Activated CD4-positive, alpha-beta T cell treated with anti-CD3 and anti-CD28 coated beads, Interleukin-2, amount 50 U/mL, for 48 hours (primary cell): ENCODE measurements at places on chromosomes 11 and 22.

DNA sequence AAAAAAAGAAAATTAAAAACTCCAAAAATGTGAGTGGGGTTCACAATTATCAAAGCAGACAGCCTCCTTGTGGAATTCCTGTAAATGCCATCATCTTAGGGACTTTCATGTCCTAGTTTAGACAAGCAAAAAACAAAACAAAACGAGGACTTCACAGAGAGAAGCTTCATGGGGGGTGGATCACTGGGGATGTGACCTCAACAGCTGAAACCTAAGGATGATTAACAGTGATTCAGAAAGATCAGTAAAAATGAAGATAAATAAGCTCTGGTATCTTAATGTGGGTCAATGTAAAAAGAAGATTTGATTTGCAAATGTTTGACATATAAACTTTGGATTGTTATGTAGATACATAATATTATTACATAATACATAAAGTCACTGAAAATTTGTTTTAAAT lies 8.1 kb upstream of the OR10W1 start:
- DNase-seq, result no peak

DNA sequence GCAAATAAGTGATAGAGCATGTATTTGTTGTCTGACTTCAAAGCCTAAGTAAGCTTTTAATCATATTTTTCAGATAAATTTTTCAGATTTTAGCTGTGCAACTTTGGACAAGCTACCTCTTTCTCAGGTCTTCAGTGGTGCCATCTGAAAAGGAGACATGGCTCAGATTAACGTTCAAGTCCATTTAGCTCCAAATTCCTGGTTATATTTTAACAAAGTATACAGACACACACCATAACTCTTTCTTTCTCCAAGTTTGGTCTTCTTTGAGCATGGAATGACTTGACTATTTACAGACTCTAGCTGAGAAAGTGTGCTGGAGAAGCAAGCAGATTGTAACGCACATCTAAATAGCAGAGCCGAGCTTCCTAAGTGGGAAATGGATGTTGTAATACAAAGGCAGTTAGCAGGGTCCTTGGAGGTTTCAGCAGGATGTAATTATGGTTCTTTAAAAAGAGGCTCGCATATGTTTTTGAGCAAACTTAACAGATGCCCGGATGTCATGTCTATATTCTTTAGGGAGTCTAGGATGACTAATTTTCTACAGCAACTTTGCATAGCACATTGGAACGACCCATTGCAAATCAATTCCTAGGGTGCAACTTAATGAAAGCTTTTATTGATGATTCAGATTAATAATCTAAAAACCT lies 128.1 kb upstream of the E2F8 start:
- DNase-seq, result no peak

- DNase-seq, result no peak
Observed at GRCh38 chr11:50267851-50268250, 235.2 kb downstream of the OR4C45 start.

DNA sequence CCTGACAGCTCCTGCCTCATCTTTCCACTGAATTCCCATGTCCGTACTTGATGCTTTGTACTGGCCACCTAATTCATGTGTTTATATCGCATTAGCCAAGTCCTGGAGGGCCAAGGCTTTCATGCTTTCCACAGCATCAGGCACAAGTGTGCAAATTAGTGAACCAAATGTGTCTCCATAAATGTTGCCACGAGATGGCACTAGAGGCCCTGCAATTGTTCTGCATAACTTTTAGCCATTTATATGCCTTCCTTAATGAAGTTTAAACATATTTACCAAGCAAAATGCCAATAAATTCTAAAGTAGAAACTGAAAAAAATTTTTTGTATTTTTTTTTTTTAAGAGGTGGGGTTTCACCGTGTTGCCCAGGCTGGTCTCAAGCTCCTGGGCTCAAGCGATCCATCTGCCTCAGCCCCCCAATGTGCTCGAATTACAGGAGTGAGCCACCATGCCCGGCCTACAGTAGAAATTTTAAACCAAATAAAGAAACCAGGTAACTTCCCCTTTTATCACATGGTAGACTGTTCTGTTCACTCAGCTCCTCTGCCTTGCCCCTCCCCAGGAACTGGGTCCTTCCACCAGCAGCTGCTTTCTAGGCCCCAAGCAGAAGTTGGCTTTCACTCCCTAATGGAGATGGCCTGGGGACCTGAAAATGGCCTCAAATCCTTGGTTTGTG lies 20.8 kb upstream of the IL18BP start:
- DNase-seq, result peak; percentile 61

DNA sequence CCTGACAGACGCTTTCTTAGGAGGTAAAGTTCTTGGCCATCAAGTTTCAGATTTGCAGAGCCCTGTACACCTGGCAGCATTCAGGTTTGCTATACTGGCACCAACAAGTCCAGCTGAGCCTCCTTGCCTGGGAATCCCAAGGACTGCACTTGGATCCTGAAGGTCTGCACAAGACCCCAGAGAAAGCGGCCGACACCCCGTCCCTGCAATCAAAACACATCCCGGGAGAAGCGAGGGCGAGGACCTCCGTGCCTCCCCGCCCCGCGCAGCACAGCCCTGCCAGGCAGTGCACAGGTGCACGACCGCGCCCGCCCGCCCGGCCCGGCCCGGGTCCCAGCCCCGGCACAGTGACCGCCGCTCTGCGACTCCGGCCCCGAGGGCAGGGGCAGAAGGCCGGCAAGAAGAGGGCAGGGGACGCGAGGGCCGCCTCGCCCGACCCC lies 559 bp downstream of the MRTFA start:
- peak; percentile 20 for DNase-seq

DNA sequence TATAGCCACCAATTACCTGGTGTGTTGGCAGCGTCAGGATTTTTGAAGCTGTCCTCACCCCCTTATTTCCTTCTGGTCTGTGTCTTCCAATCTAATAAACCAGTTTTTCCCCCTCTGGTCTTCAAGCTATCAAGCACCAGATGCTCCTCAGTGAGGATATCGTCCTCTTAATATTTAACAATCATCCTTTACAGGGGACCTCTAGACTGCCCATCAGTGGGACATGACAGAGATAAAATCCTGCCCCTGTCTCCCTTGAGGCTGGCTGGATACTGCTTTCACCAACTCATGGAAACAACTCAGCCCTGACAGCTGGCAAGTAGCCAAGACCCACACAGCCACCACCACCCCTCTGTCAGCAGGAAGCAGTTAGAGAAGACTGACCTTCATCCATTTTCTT lies 421.0 kb upstream of the API5 start:
- no peak for DNase-seq

- DNase-seq, result no peak
Observed at GRCh38 chr11:134821422-134821821, 409.4 kb upstream of the B3GAT1 start.

- DNase-seq, result no peak
Observed at GRCh38 chr11:132671851-132672370, 860.4 kb downstream of the OPCML start.

DNA sequence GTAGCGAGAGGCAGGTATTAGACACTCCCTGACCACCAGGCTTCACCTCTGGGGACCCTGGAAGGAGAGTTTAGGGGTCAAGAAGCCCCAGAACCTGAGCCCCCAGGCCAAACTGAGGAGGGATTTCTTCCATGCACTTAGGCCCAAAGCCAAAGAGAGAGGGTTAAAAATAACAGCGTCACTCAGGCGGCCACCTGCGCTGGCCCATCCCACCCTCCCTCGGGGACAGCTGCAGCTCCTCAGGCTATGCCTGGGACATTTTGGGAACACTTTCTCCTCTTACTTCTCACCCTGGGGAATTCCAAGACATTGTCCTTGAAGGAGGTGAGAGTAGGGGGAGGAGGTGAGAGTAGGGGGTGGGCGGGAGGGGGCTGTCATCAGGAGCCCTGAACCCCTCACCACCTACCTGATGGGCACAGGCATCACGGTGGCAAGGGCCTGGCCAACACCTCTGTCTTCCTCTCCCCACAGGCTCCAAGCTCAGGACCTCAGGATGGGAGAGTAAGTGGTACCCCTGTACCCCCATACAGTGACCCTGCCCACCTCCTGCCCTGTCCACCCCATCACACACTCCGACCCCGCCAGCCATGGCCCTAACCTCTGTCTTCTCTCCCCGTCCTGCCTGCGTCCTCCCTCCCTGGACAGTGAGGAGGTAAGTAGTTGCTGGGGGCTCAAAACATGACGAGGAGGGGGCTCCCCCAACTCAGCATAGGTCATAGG lies 583 bp downstream of the TNNI2 start:
- DNase-seq, result no peak

DNA sequence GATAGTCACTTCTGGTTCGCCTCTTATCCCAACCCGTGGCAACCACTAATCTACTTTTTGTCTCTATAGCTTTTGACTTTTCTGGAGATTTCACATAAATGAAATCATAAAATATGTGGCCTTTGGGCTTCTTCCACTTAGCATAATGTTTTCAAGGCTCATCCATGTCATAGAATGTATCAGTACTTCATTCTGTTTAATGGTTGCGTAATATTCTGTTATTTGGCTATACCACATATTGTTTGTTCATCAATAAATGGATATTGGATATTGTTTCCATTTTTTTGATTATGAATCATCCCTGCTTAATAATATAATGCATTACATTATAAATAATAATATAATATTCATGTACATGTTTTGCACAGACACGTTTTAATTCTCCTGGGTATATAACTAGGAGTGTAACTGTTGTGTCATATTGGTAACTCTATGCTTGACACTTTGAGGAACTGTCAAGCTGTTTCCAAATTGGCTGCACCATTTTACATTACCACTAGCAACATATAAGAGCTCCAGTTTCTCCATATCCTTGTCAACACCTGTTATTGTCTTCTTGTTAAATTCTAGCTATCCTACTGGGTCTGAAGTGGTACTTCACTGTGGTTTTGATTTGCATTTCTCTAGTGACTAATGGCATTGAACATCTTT lies 181.5 kb downstream of the CADM1 start:
- DNase-seq, result no peak
